ENCODE measurements at places on chromosomes 16 and 17.
A peak's percentile ranks its signal among the peaks of the same experiment; 100 is the strongest.

DNA sequence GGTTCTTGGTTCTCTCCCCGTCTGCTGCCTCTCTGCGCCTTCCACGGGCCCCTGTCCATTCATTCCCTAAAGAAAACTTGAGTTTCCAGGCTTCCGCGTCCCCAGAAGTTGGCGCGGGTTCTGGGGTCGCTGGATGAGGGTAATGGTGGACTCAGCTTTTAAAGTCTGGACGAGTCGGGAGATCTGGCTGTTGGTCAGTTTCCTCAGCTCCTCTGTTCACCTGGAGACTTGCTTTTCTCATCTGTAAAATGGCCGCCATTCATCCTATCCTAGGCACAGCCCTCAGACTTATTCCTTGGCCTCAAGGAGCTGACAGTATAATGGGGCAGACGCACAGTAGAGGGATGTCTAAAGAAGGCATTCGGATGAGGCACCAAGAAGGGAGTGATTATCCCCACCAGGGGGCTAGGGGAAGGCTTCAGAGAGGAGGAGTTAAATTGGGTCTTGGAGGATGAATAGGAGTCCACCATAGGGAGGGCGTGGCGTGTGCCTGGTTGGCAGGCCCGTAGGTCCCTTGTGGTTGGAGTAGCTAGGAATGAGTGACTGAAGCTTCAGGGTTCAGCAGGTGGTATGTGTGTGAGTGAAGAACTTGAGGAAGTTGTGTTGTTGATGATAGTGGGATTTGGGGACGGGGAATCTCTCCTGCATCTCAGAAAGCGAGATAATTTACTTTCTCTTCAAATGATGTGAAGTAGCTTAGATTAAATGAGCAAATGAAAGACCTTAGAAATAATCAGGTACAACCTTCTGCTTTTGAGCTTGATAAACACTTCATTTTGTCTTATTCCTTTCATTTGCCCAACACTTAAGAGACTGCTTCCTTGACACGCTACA is 652 bp downstream of the VPS35L start:
- peak; percentile 12 for DNase-seq

DNA sequence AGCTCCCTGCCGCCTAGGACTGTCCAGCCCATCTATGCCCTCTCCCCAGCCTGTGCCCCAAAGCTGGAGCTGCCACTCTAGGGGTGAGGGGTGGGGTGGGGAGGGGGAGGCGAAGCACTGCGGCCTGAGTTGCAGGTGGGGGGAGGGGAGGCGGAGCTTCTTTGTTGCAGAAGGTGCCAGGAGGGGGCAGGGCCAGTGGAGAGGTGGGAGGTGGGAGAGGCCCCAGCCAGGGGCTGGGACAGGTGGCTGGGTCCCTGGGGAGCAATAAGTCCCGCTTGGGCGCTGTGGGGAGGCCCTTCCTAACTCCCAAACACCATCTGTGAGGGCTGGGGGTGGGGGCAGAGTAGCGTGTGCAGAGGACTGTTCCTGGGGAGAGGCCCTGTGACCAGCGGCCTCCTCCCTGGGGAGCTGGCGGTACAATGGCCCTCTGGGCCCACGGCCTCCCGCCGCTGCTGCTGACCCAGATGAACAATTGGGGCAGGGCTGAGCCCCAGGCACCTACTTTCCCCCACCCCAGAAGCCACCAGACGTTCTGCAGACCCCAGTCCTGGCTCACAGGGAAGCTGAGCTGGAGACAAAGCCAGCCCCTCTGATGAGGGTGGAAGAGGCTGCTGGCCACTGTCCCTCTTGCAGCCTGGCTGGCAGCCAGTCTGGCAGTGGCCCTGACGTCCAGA is 2.2 kb upstream of the NTN3 start:
- no peak for DNase-seq

GRCh38 chr17:2594722-2595599 is 1.5 kb downstream of the PAFAH1B1 start:
- no peak for DNase-seq

- no peak for DNase-seq
Measured at GRCh38 chr17:56886288-56886731, 27.5 kb downstream of the TRIM25 start.

DNA sequence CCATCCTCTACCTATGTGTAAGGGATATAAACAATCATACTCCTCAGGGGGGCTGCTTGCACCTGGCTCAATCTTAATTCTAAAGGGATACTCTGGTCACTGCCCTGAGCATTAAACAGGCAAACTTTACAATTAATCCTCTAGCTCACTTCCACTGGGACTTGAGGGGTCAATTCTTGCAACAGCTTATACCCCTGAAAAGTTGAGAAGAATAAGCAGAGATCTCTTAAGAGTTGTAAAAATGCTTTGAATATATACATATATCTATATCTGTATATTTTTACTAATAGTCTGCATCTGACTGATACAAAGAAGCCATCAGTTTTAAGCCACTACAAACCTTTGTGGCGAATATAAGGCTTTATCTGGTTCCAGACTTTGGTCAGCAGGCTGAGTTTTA is 19.6 kb downstream of the HEATR6 start:
- DNase-seq: no peak

GRCh38 chr16:69626256-69626655 is 60.5 kb downstream of the NFAT5 start:
- peak; percentile 17 for DNase-seq

- no peak for DNase-seq
Measured at GRCh38 chr17:18117533-18117932, 9.0 kb downstream of the MYO15A start.

DNA sequence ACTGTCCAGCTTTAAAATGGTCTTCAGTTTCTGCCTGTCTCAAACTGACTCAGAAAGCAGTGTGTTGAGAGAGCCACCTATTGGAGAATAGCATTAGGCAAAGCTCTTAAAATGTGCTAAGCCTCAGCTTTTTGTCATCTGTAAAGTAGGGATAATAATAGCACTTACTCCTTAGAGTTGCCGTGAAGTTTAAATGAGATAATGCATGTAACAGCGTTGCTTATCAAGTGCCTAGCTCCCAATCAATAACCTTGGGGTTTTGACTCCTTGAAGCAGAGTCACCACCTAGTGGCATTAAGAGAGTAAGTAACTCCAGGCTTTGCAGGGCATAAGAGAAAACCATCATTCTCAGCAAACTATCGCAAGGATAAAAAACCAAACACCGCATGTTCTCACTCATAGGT is 163.3 kb downstream of the HS3ST2 start:
- no peak for DNase-seq

- DNase-seq: no peak
Measured at GRCh38 chr16:19396555-19397011, 21.1 kb upstream of the TMC5 start.

DNA sequence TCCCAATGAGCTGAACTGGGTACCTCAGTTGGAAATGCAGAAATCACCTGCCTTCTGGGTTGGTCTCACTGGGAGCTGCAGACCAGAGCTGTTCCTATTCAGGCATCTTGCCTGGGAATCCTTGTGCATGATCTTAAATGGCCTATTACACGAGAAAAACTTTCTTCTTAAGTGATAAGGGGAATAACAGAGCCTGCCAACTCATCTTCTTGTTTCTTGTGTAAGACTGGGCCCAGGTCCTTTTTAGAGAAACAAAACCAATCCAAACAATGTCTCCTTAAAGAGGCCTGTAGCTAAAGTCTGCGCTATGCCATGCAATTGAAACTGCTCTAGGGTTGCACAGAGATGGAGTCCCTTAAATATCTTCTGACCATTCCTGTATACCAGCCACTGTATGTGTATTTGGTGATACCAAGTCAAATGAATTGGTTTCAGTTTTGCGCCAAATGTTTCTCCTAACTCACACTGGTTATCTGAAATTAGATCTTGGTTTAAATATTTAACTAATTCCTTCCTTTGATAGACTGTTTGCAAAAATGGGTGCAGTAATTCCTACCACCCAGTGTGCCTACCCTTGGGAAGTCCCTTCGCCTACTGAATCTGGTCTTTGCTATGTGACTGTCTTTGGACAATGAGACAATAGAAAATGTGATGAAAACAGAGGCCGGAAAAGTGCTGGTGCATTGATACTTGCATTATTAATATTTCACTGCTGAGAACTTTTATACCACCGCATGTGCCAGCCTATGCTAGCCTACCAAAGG is 6.5 kb upstream of the CCL23 start:
- DNase-seq: no peak

GRCh38 chr17:17326275-17326875 is 23.2 kb downstream of the NT5M start:
- no peak for DNase-seq

- no peak for DNase-seq
Measured at GRCh38 chr17:47792457-47792856, 29.1 kb downstream of the OSBPL7 start.

GRCh38 chr17:37466471-37466870 is 23.2 kb upstream of the DUSP14 start:
- no peak for DNase-seq

GRCh38 chr16:63712725-63713124 is 1409.1 kb downstream of the CDH11 start:
- no peak for DNase-seq

GRCh38 chr16:78961464-78961863 is 639.1 kb downstream of the MAF start:
- no peak for DNase-seq

- no peak for DNase-seq
Measured at GRCh38 chr16:11674001-11674817, 6.0 kb downstream of the SNN start.

DNA sequence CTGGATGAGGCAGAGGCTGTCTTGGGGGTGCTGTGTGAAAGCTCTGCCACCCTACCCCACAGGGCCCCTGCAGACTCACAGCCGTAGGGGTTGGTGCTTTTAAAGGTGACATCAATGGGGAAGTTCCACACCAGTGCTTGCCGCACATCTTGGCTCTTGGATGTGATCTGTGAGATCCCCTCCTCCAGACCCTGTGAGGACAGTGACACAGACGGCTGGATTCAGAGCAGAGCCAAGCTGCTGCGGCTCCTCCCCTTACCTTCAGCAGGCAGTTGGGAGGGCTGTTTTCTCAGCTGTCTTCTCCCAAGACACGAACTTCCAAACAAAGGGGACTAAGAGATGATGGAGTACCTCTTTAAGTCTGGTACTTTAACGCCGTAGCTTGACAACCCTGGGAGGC is 4.8 kb downstream of the B9D1 start:
- no peak for DNase-seq

GRCh38 chr16:82302042-82302727 is 132.2 kb upstream of the MPHOSPH6 start:
- no peak for DNase-seq

DNA sequence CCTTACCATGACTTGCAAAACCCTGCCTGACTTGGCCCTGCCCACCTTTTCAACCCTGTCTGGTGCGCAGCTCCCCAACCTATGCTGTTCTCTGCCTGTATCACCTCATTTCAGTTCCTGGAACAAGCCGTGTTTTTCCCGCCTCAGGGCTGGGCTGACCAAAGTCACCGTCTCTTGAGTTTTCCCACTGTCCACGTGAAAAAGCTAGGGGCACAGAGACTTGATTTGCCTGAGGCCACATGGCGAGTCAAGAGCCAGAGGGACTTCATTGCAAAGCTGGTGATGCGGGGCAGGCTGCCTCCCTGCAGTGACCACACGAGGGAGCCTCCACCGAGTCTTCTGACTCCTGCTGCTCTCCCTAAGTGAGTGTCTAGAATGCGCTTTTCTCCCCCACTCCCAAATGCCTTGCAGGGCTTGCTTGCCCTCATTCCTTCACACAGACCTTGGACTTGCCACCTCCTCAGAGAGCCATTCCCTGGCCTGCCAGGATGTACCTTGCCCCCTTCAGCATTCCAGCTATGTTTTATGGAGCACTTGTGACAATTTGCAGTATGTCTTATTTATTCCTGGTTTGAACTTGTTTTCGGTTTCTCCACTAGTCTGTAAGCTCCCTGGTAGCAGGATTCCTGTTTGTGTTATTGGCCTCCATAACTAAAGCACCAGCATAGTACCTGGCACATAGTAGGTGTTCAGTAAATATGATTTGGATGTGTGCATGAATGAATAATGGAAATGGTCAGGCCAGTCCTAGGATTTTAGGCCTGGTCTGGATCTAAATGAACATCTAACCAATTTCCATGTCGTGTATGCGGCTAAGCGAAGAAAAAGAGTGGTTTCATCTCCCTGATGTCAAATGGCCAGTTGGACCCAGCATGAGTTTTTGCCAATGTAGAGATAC is 252.3 kb downstream of the SNX29 start:
- DNase-seq: peak; percentile 72

- DNase-seq: no peak
Measured at GRCh38 chr16:70772493-70772892, 28.5 kb downstream of the VAC14 start.

DNA sequence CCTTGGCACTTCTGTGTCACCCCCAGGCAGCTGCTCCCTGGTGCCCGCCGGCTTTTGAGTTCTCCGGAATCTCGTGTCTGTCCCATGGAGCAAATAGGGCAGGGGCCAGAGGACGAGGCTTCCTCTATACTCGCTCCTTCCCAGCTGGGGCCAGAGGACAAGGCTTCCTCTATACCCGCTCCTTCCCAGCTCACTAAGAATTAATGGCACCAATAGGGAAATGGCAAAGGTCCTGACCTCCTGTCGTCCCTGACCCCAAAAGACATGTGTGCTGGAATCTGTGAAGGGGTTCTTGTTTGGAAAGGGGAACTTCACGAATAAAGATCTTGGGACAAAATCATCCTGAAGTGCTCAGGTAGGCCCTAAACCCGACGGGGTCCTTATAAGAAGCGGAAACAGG is 7.6 kb downstream of the SGSH start:
- no peak for DNase-seq

- no peak for DNase-seq
Measured at GRCh38 chr16:55282441-55282840, 41.6 kb upstream of the IRX6 start.

- DNase-seq: no peak
Measured at GRCh38 chr16:85335584-85336491, 223.6 kb upstream of the CIBAR2 start.

GRCh38 chr17:73098919-73099318 is 6.4 kb upstream of the SLC39A11 start:
- no peak for DNase-seq

- no peak for DNase-seq
Measured at GRCh38 chr17:69287168-69287567, 39.8 kb downstream of the ABCA5 start.

GRCh38 chr17:29929533-29930408 is at the start of gene SSH2:
SSH2 (minus strand) TSS chr17:29930228; CDS start chr17:29930000, 228 bp downstream.
- DNase-seq: peak; percentile 33

DNA sequence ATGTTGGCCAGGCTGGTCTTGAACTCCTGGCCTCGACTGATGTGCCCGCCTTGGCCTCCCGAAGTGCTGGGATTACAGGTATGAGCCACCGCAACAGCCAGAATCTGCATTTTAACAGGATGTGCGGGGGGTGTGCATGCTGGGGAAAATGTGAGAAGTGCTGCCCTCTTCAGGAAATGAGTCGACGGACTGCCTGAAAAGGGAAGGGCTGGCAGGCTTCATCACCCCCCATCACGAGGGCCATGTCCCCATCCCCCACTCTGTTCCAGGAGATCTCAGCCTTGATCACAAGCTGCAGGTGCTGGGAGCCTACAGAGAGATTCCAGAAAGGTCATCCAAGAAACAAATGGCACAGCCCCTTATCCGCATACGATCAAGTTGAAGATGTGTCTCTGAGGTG is 195.3 kb upstream of the RPL38 start:
- no peak for DNase-seq

DNA sequence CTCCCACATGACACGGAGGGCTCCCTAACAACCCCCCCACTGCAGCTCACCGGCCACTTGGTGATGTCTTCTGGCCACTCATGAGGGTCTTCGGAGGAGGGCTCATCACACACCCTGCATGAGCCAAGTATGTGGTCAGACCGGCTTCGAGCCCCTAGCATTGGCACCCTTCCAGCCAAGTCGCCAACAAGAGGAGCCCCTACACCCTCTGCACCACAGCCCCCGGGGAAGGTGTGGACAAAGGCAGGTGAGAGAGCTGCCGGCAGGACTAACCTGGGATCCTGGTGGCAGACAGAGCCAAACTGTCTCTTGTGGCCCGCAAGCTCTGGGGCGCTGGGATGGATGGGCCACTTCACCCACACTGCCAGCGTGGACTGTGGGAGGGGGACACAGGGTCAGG is 6.5 kb downstream of the SNRNP25 start:
- DNase-seq: no peak
